ENCODE measurements at places on chromosomes 13 and 19.
A peak's percentile ranks its signal among the peaks of the same experiment; 100 is the strongest.

- DNase-seq: peak; percentile 21
Measured at GRCh38 chr19:48588670-48589401, 17.7 kb upstream of the SPACA4 start.

DNA sequence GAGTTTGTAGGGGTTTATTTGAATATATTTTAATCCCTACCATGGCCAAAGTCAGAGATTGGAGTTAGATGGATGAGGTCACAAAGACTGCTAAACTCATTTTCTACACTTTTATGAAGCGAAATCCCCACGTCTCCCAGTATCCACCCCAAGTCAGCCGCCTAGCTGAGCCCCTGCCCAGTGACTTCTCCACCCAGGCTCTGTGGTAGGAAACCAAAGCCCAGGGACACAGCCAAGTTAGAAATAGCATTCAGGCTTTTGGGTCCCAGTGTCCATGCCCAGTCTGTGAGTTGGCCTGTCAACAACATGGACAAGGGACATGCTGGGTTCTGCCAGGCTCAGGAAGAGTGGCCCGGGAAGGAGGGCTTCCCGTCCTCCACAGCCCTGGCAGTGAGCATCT lies 474.0 kb downstream of the FOXO1 start:
- no peak for DNase-seq

- no peak for DNase-seq
Measured at GRCh38 chr19:4693471-4694121, 23.5 kb upstream of the MYDGF start.

- no peak for DNase-seq
Measured at GRCh38 chr19:7670790-7671189, 1.9 kb downstream of the RETN start.

DNA sequence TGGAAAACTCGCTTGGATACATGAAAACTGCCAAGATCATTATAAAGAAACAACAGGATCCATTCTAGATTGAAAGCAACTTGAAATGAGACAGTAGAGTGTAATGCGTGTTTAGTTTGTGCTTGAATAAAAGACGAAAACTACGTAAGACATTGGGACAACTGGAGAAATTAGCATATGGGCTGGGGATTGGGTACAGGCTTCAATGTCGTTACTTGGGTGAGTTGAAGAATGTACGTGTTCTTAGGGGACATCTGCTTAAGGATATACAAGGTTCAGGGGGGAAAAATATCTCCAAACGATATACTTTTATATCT lies 471 bp upstream of the ERVK3-1 start:
- DNase-seq: no peak

DNA sequence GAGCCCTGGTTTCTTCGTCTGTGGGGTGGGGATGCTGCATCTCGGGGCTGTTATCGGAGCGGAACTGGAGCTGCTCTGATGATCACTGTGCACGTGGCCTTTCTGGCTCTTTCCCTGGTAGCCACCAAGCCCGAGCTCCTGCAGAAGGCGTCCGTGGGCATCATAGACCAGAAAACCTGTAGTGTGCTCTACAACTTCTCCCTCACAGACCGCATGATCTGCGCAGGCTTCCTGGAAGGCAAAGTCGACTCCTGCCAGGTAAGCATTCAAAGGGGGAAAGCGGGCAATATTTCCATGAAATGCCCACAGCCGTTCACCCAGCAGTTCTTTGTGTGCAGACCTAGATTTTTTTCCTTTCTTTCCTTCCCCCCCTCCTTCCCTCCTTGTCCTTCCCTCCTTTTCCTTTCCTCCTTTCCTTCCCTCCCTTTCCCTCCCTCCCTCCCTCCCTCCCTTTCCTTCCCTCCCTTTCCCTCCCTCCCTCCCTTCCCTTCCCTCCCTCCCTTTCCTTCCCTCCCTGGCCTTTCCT lies 9.4 kb downstream of the TIMM13 start:
- no peak for DNase-seq

- peak; percentile 36 for DNase-seq
Measured at GRCh38 chr13:87677496-87678371, 6.6 kb downstream of the SLITRK5 start.

GRCh38 chr13:59963383-59963782 lies 200.3 kb downstream of the DIAPH3 start:
- DNase-seq: no peak

DNA sequence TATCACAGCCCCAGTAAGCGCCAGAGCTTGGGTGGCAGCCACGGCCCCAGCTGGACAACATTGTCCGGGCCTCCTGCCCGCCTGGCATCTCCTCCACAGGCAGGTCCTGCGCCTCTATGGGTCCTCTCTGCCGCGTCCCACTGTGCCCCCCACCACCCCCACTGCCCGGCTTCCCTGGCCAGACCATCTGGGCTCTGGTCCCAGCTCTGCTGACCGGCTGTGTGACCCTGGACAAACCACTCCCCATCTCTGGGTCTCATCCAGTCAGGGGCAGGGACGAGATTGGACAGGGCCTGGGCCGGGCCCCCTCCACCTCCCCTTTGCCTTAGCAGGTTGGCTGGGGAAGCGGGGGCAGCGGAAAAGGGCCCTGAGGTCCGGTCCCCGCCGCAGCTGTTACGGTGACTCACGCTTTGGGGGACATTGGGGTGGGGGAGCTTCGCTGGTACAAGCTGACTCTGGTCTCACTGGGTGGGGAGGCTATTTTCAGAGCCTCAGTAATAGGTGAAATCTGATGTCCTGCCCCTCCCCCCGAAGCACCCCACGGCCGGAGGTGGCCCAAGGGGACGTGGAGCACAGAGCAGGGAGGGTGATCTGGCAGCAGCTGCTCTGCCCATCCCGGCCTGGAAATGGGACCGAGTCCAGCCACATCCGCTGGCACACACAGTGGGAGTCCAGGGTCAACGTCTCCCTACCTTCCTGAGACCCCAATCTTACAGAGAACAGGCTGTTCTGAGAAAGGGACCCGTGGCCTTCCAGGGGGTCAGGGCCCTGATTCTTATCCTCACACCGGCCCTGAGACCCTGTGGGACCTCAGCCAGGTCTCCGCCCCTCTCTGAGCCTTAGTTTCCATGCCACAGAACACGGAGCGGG lies 9.1 kb downstream of the NFIC start:
- DNase-seq: no peak

DNA sequence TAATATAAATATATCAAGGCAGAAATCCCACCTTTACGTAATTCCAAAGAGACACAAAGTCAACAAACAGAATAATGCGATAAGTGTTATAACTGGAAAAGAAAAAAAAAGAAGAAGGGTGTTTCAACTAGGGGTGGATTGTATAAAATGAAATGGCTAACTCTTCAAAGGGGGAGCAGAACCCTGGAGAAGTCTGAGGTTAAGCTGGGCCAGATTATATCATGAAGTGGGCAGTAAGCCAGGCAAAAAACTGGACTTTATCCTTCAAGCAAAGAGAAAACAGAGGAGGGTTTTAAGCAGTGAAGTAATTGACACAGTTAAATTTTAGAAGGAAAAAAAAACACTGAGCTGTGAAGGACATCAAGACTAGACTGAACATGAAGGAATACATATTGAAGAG lies 41.9 kb downstream of the TBC1D4 start:
- DNase-seq: no peak

- no peak for DNase-seq
Measured at GRCh38 chr13:36513266-36513665, 81.0 kb downstream of the CCNA1 start.

GRCh38 chr13:50326811-50327210 lies 311.6 kb downstream of the KCNRG start:
- no peak for DNase-seq

GRCh38 chr13:67353031-67353430 lies 122.9 kb upstream of the PCDH9 start:
- DNase-seq: no peak

DNA sequence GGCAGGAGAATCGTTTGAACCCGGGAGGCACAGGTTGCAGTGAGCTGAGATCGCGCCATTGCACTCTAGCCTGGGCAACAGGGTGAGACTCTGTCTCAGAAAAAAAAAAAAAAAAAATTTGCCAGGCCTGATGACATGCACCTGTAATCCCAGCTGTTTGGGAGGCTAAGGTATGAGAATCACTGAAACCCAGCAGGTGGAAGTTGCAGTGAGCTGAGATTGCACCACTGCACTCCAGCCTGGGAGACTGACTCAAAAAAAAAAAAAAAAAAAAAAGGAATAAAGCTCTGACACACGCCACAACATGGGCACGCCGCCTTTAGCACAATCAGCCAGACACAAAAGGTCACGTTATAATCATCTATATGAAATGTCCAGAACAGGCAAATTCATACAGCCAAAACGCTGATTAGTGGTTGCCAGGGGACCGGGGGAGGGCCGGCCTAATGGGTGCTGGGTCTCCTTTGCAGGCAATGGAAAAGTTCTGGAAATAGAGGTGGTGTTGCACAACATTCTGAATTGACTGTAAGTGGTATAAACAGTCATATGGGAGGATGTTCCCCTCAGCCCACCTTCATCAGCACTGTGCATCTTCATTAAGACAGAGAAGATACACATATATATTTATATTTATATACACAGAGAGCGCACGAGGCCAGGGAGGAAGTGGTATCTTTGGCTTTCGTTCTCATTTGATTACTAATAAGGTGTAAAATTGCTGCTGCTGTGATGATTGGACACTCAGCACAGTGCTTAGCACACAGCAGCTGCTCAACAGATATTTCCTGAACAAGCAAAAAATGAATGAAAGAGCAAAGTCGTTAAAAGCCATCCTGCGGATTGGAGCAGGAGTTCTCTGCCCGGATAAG lies 3.8 kb downstream of the HSPBP1 start:
- no peak for DNase-seq

GRCh38 chr19:43798546-43799409 lies 3.5 kb downstream of the LYPD5 start:
- no peak for DNase-seq

- DNase-seq: no peak
Measured at GRCh38 chr13:48536621-48537250, 3.9 kb upstream of the RCBTB2 start.

GRCh38 chr19:48897181-48897580 lies 1.4 kb downstream of the TULP2 start:
- no peak for DNase-seq

DNA sequence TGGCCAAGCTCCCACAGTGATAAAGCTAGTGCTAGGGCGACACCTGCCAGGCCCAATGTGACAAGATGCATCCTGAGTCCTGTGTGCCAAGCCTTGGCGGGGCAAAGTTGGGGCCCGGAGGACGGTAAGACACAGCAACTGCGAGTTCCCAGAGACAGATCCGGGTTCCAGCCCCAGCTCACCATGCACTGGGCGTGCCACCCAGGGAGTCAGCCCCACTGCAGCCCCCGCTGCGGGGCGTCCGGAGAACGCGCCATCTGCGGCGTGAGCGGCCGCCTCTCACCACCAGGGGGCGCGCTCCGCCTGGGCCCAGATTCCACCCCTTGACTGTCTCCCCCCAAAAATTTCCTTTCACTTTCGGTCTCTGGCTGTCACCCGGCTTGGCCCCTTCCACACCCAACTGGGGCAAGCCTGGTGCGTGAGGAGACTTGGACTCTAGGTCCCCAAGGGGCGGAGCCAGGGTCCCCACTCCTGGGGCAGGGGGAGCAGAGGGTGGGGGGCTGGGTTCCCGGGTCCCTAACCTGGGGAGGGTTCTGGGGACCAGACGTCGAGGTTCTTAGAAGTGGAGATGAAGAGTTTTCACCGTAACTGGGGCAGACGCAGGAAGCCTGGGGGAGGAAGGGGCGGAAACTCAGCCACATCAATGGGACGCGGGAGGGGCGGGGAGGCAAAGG lies at the start of gene FLT3LG:
TSS of gene FLT3LG (plus strand) at position 348 of the 674 bp plus-strand sequence. CDS start 425 bp downstream, outside the sequence.
- DNase-seq: peak; percentile 2

DNA sequence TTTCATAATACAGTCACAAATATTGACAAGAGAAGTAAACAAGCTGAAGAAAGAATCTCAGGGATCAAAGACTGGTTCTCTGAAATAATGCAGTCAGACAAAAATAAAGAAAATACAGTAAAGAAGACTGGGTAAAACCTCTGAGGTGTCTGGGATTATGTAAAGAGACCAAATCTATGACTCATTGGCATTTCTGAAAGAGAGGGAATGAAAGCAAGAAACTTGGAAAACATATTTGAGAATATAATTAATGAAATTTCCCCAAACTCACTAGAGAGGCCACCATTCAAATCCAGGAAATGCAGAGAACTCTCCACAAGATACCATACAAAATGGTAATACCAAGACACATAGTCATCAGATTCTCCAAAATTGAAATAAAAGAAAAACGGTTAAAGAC lies 53.0 kb upstream of the GPC6 start:
- DNase-seq: no peak

GRCh38 chr13:77383097-77383496 lies 56.2 kb upstream of the MYCBP2 start:
- no peak for DNase-seq

DNA sequence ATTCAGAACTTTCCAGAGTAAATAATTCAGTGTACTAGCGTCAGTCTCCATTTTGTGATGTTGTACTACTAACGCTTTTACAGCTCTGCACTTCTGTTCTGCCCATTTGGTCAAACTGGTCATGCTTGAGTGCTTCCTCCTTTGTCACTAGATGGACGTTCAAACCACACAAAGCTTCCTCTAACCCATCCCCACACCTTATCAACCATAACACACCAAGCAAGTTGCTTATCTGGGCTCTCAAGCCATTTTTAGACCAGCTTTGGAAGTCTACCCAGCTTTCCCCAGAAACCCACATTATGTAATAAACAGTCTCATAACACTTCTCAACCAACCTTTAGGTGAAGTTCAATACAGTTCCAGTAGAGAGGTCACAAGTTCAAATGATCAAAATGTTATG lies 2.3 kb upstream of the ZNF347 start:
- DNase-seq: no peak

DNA sequence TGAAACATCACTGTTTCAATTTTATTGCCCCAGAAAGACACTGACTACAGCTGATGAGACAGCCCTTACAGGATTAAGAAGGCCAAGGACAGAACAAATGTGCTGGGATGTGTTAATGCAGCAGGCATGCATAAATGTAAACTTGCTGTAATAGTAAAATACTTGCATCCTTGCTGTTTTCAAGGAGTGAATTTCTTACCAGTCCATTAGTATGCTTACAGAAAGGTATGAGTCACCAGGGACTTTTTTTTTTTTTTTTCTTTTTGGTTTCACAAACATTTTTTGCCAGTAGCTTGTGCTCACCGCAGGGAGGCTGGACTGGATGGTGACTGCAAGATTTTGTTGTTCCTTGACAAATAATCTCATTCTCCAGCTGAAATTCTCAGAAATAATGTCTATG lies 55.1 kb downstream of the GPR180 start:
- DNase-seq: no peak

GRCh38 chr13:36259361-36260137 lies 38.1 kb downstream of the CCDC169 start:
- DNase-seq: no peak

DNA sequence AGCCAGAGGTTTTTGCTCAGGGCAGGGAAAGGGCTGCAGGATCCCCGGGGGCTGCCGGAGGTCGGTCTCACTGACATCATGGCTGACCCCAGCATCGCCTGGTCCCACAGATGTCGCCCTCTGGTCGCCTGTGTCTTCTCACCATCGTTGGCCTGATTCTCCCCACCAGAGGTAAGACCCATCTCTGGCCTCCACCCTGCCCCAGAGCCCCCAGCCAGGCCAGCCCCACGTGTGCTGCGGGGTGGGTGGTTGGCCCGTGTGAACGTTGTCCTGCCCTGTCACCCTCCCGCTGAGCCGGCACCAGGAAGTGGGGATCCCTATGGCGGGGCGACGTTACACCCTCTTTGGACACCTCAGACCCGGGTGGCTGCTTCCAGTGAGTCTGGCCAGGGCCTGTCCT lies 906 bp downstream of the FXYD5 start:
- no peak for DNase-seq

- DNase-seq: no peak
Measured at GRCh38 chr13:50161052-50161451, 145.8 kb downstream of the KCNRG start.

GRCh38 chr13:105518086-105518485 lies 1017.4 kb downstream of the EFNB2 start:
- no peak for DNase-seq

GRCh38 chr19:5775668-5776309 lies 8.8 kb downstream of the PRR22 start:
- no peak for DNase-seq

All from NCI-H1417 treated with DMSO at 0.1 percent for 48 hours (cell line).